Heart left ventricle (tissue), 16 donors: ENCODE measurements at places on chromosomes 6 and 20. TPM values are rescaled to one million over a fixed set of nuclear protein-coding genes. Genes with fewer than 3 reads are reported as not detected.

TSBP1 gene
- not detected for total RNA-seq

EMILIN3 gene
- 1.8 TPM for total RNA-seq

BPIFB4 gene
- total RNA-seq: not detected

DNA sequence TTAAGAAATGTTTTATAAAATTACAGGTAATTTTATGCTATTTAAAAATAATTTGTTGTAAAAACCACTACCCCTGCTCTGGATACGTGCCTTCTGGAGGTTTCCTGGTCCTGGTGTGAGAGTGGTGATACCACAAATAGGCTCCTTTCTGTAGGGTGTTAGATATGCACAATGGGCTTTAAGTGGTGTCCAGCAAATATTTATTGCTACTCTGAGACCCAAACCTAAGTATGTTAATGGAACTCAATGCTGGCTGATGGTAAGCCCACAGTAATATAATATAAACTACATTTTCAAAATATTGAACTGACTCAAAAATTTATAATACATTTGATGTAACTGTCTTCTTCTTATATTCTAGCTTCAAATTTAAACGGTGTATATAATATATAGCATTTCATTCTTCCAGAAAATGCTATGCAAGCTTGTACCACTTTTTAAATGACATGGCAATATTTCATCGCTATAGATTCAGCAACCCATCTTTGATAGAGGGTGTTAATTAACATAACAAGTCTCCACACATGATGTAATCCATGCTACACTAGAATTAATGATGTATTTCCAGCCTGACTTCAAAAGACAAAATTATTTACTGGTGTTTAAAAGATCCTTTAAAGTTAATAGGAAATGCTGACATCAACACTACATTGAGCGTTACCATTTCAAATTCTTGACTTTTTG is 161.9 kb downstream of the DST start:
- no peak for DNase-seq

DNA sequence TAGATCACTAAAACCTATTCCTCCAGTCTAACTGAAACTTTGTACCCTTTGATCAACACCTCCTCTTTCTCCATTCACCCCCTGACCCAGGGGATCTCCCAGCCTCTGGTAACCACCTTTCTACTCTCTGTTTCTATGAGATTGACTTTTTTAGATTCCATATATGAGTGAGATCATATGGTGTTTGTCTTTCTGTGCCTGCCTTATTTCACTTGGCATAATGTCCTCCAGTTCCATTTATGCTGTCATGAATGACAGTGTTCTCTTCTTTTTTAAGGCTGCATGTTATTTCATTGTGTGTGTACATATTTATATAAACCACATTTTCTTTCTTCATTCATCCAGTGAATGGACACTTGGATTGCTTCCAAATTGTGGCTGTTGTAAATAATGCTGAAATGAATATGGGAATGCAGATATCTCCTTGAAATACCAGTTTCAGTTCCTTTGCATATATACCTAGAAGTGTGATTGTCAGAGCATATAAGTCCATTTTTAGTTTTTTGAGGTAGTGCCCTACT is 57.7 kb downstream of the DHX35 start:
- no peak for DNase-seq

DNA sequence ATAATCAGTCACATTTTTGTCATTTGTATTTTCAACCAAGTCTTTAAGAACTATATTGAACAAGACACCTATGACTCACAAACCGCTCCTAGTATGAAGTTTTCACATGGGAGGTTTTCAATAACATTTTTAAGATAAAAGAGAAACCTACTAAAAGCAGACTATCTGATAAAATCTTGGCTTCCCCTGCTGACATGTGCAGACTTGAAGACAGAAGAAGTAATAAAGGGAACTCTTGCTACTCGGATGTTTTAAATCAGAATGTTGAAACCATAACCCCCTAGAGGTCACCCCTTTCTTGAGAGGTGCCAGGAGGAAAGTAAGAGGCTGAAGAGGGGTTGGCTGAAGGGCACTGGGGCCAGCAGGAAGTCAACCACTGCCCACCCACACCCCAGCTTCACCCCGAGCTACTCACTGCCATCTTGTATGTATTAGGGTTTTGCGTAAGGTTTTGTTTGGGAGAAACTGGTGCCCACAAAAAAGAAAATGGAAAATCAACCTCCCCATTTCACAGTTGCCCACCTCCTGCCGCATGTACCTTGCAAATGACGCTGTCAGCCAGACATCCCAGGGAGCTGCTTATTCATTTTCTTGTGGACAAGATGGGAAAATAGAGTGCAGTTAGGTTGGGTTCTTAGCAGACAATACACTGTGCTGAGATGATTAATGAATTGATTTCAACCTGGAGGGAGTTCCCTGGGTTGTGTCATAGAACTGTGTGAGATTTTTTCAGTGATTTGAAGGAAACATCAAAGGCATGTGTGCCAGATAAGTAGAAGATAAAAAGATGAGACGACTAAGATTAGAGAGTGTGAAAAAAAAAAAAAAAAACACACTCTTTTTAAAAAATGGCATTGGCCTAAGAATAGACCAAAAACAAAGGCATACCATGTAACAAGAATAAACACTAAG is 83.2 kb upstream of the TAB2 start:
- no peak for DNase-seq

VGLL2 gene
- total RNA-seq: 0.52 TPM

DNA sequence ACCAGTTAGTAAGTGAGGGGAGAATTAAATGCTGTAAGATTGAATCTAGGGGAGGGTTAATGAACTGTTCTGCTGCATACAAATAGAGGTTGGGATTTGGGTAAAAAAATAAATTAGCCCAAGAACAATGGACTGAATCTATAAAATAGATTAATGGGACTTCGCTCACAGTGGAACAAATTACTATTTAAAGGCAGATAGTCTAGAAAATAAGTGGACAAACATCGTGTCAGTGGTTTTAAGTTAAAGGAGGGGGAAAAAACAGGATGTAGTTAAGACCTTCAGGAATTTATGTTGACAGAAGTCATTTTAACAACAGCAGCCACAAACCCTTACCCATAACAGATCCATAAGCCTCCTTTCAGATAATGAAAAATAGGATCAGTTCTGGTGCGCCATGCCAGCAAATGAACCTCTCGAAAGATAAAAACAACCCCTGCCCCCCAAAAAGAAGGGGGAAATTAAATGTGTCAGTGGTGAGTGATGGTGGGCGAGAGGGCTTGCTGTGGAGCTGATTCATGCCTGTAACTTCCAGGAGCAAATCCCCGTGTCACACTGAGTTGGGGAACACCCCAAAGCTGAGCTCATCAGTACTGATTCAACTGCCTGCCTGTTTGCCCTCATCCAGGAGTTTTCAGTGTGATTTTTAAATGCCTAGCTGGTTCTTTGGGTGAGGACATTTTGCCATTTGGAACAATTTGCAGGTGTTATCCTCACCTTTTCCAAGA is 86.8 kb downstream of the PPP1R14C start:
- DNase-seq: no peak

NSFL1C gene
- total RNA-seq: 63.6 TPM

RIMS4 gene
- total RNA-seq: 0.48 TPM

DNA sequence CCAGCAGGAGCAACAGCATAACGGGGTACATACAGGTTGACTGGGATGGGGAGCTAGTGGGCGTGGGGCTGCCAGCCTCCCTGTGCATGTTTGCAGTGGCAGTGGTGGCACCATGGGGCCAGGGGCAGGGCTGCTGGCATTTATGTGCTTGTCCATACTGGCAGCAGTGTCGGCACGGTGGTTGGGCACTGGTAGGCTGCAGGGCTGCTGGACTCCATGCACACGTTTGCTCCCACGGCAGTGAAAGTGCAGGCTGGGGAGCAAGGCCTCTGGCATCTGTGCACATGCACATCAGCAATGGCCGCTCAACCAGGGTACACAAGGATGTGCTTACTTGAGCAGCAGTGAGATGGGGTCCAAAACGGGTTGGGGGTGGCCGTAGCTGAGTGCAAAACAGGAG is 159.5 kb upstream of the KHDRBS2 start:
- DNase-seq: no peak

- no peak for DNase-seq
Observed at GRCh38 chr6:159033160-159034049, 11.4 kb downstream of the TAGAP start.

DNA sequence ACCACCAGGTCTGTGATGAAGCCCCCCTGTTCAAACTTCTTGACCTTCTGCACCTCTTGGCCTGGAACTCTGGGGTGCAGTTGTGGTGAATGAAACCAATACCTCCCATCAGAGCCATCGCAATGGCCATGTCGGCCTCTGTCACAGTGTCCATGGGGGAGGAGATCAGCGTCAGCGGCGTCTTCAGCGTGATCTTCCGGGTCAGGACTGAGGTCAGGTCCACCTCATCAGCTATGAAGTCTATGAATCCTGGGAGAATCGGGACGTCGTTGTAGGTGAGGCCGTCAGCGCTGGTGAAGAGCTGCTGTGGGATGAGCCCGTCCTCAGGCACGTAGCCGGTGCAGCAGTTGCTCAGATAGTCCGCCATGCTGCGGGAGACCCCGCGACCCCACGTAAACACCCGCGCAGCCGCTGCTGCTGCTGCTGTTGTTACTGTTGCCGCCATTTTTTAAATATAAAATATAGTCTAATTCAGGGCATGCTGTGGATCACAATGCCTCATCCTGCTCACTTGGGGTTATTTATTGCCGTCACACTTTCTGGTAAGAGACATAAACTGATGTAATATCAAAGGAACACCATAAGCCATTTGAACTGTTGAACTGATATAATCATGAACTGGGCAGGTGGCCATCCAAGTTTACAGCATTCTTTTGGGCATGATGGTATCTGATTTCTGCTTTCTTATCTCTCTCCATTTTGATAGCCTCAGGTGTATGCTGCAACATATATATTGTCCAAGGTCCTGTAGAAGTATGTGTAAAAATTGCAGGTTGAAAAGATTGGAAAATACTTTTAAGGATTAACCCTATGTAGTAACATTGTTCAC is 18.7 kb upstream of the RNF144B start:
- no peak for DNase-seq

DNA sequence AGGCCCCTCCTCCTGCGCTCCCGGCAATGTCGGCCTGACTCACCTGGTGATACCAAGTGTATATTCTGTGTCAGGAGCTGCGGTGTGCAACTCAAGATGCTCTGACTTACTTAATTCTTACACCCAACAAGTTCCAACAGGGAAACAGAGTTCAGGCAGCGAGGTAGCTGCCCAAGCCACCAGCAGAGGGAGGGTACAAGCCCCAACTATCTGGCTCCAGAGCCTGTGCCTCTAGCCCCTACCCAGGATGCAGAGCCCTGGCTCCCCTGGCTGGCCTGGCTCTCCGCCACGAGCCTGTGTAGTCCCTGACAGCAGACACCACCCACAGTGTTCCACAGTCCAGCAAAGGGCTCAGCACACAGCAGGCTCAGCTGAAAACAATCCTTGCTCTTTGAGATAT is 34.9 kb downstream of the C20orf203 start:
- peak; percentile 70 for DNase-seq

DNA sequence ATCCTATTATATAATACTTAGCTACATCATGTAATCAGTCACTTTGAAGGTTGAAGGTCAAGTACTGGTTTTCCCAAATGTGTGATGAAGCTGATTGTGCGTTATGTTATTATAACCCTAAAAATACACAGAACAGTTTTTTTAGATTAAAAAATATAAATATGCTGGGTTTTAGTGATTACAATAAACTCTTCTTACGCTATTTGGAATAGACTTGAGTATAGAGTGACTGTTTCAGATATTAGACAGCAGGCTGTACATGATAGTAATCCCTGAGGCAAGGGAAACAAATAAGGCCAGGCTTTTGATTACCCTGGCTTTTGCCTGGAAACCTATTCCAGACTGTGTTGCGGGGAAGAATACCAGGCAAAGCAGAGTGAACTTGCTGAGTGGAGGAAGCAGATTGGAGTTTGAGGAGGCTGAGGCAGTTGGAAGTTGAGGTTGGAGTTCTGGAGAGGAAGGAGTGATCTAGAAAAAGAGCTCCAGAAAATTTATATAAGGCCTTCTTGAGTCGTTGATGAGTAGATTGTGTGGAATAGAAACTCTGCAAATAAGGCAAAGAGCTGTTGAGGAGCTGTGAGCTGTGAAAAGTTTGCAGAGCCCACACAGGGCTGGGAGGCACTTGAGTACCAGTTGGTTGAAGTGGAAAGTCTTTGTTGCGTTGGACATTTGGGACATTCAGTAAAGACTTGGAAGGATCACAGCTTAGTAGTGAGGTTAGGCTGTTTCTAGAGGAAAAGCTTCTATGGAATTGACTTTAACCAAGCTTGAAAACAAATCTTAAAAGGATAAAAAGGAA is 26.4 kb downstream of the MAP3K4 start:
- DNase-seq: no peak

TOX2 gene
- 1.0 TPM for total RNA-seq

GRCh38 chr20:45258664-45259063 is 4.3 kb upstream of the SLPI start:
- no peak for DNase-seq

GRCh38 chr6:118584911-118585310 is 36.8 kb downstream of the PLN start:
- no peak for DNase-seq

DNA sequence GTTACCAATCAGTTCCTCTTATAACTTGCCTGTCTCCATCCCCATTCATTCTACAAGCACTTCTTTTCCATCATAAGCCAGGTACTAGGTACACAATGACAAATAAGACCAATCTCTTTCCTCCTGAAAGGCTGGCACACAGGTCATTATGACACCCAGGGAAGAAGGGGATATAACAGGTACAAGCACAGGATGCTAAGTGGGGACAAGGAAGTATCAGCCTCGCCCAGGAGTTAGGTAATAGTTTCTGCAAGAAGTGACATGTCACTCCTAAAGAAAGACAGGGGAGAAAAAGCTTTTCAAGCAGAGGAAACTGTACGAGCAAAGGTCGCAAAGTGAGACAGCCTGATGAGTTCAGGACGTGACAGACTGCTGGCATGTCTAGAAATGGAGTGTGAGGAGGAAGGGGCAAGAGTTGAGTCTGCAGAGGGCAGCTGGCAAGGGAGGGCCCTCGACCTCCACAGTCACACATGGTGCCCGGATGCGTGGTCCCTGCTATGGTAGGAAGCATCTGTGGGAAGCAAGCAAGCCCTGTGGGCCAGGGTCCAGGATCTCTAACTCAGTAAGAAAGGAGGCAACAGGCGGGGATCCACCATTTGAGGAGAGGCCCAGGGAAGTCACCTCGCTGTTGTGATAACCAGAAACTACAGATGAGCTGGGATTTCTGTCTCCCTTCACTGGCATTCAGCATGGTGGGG is 40.4 kb downstream of the GPLD1 start:
- DNase-seq: no peak

- DNase-seq: no peak
Observed at GRCh38 chr6:226516-227073, 65.7 kb upstream of the DUSP22 start.

CNPY3 gene
- total RNA-seq: 44.0 TPM

DNAAF9 gene
- 20.3 TPM for total RNA-seq

- DNase-seq: no peak
Observed at GRCh38 chr6:164612751-164613150, 696.7 kb downstream of the C6orf118 start.

- no peak for DNase-seq
Observed at GRCh38 chr6:155383913-155384312, 69.6 kb upstream of the TFB1M start.

- no peak for DNase-seq
Observed at GRCh38 chr6:20060252-20060651, 152.0 kb downstream of the MBOAT1 start.
